ENCODE measurements at places on chromosomes 7 and 10.

DNA sequence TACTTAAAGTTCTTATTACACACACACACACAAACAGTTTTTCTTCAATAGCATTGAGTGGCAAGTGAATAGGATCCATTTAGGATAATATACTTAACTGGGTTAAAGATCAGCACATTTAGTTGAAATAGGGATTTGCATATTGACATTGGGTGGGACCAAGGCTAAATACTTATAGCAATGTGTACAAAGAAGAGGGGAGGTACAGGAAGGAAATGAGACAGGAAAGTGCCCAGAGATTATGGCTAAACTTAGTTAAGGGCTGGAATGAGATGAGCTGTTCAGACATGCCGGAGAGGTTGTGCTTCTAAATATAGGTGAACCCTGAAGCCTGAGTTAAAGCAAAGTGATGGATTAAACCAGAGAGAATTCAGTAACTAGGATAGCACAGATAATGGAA, 95.1 kb downstream of the LSMEM1 start:
- no peak for DNase-seq

DNA sequence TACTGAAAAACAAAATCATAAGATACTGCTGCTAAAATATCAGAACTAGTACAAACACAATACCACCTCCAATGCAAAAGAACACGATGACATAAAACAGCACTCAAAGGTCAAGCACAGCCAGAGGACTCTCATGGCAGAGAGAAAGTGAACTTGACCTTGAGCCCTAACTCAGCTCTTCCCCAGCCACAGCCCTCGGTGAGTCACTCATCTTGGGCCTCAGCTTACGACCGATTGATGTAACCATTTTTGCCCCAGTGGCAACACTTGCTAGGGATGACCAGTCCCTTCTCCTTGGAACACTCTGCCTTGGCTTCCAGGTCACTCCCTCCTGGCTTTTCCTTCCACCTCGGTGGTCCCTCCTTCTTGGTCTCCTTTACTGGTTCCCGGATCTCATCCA, 77.8 kb downstream of the JAZF1 start:
- no peak for DNase-seq

GRCh38 chr7:21542891-21543527, at the start of gene DNAH11:
Gene DNAH11 (plus strand): TSS chr7:21543039. CDS start chr7:21543246, 207 bp downstream.
- DNase-seq = no peak

GRCh38 chr7:7486362-7486761, 49.3 kb downstream of the COL28A1 start:
- no peak for DNase-seq

DNA sequence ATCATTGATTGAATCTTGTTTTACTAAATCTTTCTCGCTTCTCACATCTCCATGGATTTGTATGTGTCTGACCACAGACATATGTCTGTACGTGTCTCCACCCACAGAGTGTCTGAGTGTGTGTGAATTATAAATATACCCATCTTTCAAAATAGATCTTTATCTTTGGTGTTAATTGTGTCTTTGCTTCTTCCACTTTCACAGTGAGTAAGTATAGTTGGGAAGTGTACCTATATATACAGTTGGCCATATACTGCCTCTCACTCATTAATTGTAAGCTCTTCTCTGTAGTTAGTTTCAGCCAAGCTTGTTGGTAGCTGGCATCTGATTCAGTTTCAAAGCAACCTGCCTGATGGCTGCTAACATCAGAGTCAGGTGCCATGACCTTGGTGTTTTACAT, 18.4 kb downstream of the EEPD1 start:
- DNase-seq = no peak

DNA sequence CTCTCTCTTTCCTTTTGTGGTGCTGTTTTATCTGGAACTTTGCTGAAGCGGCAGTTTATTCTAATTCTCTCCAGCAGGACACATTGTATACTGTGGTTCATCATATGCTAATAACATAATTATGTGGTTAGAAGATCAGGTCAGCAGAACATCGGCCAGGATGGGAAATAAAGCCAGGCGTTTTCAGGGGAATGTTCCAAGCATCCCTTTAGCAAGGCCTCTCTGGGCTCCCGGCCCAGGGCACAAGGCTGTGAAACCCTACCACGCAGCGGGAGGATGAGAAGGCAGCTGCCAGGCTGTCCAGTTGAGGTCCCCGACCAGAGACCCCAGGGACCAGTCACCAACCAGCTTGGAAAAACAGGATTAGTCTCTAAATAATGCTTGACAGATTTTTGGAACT, 112.2 kb upstream of the GALNT17 start:
- no peak for DNase-seq

DNA sequence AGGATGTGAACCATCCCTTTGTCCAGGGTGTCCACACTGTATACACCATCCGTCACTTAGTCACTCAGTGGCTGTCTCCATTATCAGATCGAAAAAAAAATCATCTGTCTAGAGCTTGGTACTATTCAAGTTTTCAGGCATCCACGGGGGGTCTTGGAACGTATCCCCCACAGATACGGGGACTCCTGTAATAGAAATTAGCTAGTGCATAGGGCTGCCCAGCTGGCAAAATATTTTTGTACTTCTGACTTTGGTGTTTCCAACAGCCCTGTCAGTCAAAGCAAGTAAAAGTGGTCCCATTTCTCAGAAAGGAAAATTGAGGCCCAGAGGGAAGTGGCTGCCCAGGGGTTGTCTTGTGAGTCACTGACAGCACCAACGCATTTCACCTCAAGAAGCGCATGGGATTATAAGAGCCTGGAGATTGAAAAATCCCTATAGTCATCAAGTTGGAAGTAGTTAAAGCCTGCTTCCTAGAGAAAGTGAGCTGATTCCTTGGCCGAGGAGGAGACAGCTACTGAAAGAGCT, 52.1 kb upstream of the SLC29A3 start:
- DNase-seq = no peak

- no peak for DNase-seq
Observed at GRCh38 chr10:132787495-132788179, 1.7 kb upstream of the NKX6-2 start.

DNA sequence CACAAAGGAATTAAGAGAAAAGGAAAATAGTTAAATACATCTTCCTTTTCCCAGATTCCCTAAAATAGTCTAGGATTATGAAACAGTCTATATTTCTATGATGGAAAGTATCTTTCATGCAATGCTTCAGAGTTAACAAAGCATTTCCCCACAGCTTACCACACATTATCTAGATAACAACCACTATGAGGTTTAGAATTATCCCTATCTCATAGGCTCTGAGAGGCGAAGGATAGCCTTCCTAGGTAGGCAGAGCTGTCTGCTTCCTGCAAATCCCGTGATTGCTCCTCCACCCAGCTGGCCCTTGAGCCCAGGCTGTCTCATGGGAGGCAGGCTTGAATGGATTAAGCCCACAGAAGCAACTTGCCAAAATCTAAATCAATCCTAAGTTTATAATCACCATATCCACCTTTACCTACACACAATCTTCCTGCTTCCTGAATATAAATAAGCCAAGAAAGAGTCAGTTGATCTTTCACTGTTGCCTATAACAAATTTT, 321.4 kb upstream of the AOAH start:
- no peak for DNase-seq

GRCh38 chr10:127351542-127351941, 155.2 kb upstream of the INSYN2A start:
- no peak for DNase-seq

- DNase-seq = no peak
Observed at GRCh38 chr7:140200061-140200989, 23.5 kb upstream of the KDM7A start.

GRCh38 chr7:80719261-80719660, 80.8 kb downstream of the CD36 start:
- no peak for DNase-seq

- DNase-seq = no peak
Observed at GRCh38 chr7:48045195-48045765, 9.9 kb downstream of the C7orf57 start.

DNA sequence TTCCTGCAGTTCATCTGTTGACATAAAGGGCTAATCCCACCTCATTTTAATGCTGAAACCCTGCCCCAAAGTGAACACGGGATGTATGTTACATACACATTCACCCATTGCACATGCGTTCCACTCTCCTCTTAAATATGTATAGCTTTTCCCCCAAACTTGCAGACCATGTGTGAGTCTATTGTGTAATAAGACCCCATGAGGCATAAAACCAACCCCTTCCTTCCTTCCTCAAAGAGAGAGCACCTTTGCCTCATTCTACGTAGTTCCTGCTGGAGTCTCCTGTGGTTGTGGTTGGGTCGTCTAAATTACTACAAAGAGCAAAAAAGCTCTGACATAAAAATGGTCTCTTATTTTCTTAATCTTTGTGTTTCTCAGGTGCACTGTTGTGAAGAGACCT, 345.7 kb upstream of the KLF6 start:
- DNase-seq = no peak

DNA sequence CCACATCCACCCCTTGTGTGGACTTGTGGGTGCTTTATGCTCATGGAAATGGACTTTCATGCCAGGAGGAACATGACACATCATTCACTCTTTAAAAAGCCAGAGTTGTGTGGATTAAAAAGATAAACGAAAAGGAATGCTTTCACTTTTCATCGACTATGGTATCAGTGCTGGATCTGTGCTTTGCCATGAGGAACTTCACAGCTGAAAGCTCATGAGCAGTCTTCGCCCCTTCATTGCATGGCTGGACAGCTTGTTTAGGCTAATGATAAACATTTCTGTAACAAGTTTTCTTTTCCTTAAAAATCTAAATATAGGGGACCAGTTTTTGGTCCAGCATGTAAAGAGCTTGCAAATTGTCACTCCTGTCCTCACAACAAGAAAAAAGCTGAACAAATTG, 173.6 kb upstream of the NPS start:
- no peak for DNase-seq

- DNase-seq = peak; percentile 41
Observed at GRCh38 chr7:105014693-105015389, 836 bp downstream of the KMT2E start.

GRCh38 chr10:43308515-43308914, 41.6 kb upstream of the RASGEF1A start:
- DNase-seq = no peak

DNA sequence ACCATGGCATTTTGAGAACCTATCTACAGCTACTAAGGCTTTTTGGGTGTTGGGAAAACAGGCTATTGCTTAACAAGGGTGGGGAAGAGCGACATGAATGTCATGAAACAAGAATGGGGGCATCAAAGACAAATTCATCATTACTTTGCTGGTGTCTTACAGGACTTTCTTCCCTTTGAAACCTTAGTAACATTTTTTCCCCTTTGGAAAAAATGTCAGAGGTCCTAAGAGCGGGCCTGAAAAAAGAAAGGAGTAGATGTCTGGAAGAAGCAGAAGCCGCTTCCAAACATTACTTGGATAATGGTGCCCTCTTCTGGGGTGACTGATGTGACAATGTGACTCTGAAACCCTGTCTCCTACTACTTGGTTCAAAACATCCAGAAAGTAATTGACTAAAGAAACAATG, 3.8 kb upstream of the DDX50 start:
- DNase-seq = no peak

- DNase-seq = no peak
Observed at GRCh38 chr7:22193450-22193983, 163.4 kb downstream of the RAPGEF5 start.

DNA sequence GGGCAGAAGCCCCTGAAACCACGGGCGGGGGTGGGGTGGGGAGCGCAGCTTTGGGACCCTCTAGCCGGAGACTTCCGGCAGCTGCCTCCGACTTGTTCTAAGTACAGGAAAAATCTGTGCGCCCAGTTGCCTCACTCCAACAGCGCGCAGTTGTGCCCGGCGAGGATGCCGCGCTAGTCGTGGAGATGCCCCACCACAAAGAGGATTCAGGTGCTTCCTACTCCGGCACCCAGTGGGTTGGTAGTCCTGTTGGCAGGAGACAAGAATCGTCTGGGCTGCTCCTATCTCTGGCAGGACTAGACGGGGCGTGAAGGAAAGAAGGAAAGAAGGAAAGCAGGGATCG, 465 bp upstream of the NPY start:
- no peak for DNase-seq

DNA sequence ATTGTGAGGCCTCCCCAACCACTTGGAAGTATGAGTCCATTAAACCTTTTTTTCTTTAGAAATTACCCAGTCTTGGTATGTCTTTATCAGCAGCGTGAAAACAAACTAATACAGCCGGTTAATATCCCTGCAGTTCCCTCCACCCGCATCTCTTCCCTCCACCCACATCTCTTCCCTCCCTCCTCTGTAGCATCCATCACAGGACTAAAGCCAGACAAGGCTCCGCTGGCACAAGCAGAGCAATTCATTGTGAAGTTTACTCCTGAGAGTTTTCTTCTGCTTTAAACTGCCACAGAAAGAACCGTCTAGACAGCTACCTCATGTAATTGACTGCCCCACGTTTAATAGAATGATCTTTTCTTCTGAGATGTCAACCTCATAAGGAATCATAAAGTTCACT, 131.5 kb downstream of the KIAA1217 start:
- no peak for DNase-seq

DNA sequence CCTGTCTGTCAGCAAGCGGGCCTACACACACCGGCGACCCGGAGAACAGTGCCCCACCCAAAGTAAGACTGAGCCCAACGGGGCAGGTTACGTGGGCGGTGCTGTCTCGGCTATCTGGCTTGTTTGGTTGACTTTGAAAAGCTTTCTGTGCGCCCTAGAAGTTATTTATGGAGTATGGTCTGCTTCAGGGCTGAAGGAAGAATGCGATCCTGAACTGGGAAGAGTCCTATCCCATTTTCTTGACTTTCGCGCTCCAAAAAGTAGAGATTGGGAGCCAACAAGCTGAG, 1.5 kb downstream of the INA start:
- DNase-seq = no peak

DNA sequence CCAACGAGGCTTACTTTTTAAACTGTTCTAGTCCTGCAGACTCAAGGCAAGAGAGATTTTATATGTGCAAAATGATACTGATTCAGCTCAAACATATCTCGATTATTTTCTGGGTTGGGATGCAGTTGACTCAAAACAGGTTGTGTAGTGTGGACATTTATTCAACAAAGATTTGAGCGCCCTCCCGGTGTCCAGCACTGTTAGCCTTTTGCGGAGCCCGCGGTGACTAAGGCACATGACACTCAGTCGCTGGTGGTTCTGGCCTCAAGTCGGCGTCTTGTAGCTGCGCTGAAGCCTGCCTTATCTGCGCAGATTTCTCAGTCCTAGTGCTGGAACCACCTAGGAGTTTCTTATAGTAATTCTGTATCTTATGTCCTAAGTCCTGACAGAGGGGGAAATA, 938 bp upstream of the CADPS2 start:
- no peak for DNase-seq
